Vagina (tissue), 2 donors: ENCODE measurements at places on chromosomes 5 and 9. TPM values are rescaled to one million over a fixed set of nuclear protein-coding genes. Genes with fewer than 3 reads are reported as not detected.
A peak's percentile ranks its signal among the peaks of the same experiment; 100 is the strongest.

DNA sequence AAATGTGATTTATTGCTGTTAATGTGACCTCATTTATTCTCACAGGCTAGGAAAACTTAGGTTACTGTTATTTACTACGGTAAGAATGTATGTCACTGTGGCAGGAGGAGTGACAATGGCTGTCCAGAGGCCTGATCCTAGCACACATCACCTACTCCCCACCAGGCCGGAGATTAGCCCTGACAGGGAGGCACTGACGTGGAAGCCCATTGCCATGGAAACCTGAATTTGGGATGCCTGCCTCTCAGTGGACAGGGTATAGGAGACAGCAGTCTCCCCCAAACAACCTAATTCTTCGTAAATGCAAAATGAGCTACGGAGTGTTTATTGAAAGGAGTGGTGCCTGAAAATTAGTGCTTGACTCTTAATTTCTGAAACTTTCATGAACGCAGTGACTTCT is 87.6 kb upstream of the SMARCA2 start:
- no peak for DNase-seq
- no peak overlapping the region for H3K4me3 ChIP-seq
- no peaks in the 10 kb centered on the region for H3K36me3 ChIP-seq
- H3K27ac ChIP-seq = no peak overlapping the region
- H3K27me3 ChIP-seq = no peaks in the 10 kb centered on the region
- no peaks in the 10 kb centered on the region for H3K4me1 ChIP-seq

The CTNNAL1 gene
- 18.2 TPM for total RNA-seq

DNA sequence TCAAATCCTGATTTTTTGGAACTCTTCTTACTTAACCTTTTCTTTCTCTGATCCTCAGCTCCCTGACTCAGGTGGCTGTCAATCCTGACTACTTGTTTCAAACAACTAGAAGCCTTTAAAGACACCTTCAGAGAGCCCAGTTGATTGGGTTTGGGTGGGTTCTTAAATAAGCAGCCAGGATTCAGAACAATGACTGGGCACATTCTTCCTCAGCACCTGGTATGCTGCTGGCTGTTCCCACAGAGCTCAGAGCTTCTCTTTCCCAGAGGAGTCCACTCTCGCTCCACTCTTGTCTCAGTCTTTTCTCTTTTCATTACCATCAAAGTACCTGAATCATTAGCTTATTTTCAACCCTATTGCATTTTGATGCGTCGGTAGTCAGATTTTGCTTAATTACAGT is 22.5 kb downstream of the PCSK5 start:
- no peak for DNase-seq
- H3K36me3 ChIP-seq = no peaks in the 10 kb centered on the region
- H3K4me1 ChIP-seq = peaks cover 20% of the 10 kb centered on the region
- H3K27me3 ChIP-seq = no peaks in the 10 kb centered on the region

- H3K4me1 ChIP-seq = no peaks in the 10 kb centered on the region
- H3K4me3 ChIP-seq = no peak overlapping the region
- no peaks in the 10 kb centered on the region for H3K27me3 ChIP-seq
- DNase-seq = no peak
- H3K27ac ChIP-seq = no peak overlapping the region
Measured at GRCh38 chr5:97576956-97577355, 393.9 kb upstream of the RIOK2 start.

The KIF24 gene
- total RNA-seq = 0.49 TPM

The PPP3R2 gene
- total RNA-seq = not detected

The MSMP gene
- not detected for total RNA-seq

GRCh38 chr5:111211341-111211740 is 12.8 kb upstream of the CAMK4 start:
- H3K4me3 ChIP-seq = no peak overlapping the region
- H3K27ac ChIP-seq = no peak overlapping the region
- H3K27me3 ChIP-seq = no peaks in the 10 kb centered on the region
- no peak for DNase-seq

The UBE2QL1 gene
- 2.5 TPM for total RNA-seq

DNA sequence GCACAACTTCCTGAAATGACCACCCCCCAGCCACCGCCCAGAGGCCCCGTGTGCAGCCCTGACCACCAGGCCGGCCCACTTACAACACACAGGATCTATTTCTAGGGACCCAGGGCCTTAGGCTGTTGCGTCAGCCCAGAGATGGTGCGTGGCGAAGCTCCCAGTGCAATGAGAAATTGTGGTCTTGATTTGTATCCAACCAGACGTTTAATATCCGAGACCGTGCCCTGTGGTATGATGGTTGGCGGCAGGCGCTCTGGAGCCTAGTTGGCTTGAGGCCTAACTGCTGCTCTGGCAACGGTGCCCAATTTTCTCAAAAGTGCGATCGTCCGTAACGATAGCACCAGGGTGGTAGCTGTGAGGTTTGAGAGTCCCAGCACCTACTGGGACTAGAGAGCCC is 32.6 kb upstream of the SLC6A19 start:
- no peak overlapping the region for H3K4me3 ChIP-seq
- H3K36me3 ChIP-seq = no peaks in the 10 kb centered on the region
- H3K27me3 ChIP-seq = no peaks in the 10 kb centered on the region
- peaks cover 8% of the 10 kb centered on the region for H3K4me1 ChIP-seq
- no peak overlapping the region for H3K27ac ChIP-seq

The PRR16 gene
- 19.6 TPM for total RNA-seq

DNA sequence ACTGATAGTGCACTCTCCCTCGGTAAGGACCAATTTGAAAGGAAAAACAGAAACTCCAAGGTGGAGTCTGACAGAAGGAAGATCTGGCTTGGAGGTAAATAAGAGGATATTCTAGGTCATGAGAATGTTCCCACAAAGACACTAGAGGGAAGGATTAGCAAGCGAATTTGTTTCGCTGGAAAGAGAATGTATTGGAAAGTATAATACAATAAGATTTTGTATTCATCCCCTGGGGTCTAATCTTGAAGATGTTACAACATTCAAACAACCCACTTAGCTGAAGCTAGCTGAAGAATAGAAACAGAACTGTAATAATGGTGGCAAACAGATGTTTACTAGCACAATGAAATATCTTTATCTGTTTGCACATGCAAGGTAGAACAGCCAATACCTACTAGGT is 158.7 kb downstream of the GNAQ start:
- no peak overlapping the region for H3K27ac ChIP-seq
- H3K27me3 ChIP-seq = no peaks in the 10 kb centered on the region
- H3K36me3 ChIP-seq = no peaks in the 10 kb centered on the region
- peaks cover 17% of the 10 kb centered on the region for H3K4me1 ChIP-seq

The SLC34A3 gene
- total RNA-seq = not detected

DNA sequence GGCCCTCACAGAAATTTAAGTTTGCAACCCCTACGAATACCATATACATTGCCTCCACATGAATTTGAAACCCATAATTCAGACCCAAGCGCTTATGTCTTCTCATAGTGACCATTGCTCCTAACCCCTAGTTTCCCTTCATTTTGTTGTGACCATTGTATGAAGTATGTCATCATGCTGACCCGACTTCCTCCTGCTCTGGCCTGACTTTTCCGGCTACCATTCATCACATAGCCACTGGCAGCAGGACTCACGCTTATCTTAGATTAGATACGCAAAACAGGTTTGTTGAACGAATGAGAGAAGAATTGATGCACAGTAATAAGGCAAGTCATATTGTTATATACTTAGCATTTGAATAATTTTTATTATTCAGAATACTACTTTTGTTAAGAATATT is 345.4 kb downstream of the FBXL17 start:
- DNase-seq = no peak
- no peaks in the 10 kb centered on the region for H3K36me3 ChIP-seq
- no peaks in the 10 kb centered on the region for H3K4me1 ChIP-seq
- H3K27ac ChIP-seq = no peak overlapping the region

The MRPS2 gene
- total RNA-seq = 50.1 TPM

- no peaks in the 10 kb centered on the region for H3K36me3 ChIP-seq
- no peak overlapping the region for H3K27ac ChIP-seq
- H3K27me3 ChIP-seq = no peaks in the 10 kb centered on the region
Measured at GRCh38 chr9:16255217-16255616, 615.3 kb downstream of the BNC2 start.

- no peak overlapping the region for H3K27ac ChIP-seq
- H3K36me3 ChIP-seq = no peaks in the 10 kb centered on the region
- no peak for DNase-seq
- H3K4me3 ChIP-seq = no peak overlapping the region
- no peaks in the 10 kb centered on the region for H3K27me3 ChIP-seq
- no peaks in the 10 kb centered on the region for H3K4me1 ChIP-seq
Measured at GRCh38 chr9:113301548-113301947, 1.6 kb downstream of the RNF183 start.

The KLHL3 gene
- 7.4 TPM for total RNA-seq

The TRIM7 gene
- 21.6 TPM for total RNA-seq

The EQTN gene
- not detected for total RNA-seq

DNA sequence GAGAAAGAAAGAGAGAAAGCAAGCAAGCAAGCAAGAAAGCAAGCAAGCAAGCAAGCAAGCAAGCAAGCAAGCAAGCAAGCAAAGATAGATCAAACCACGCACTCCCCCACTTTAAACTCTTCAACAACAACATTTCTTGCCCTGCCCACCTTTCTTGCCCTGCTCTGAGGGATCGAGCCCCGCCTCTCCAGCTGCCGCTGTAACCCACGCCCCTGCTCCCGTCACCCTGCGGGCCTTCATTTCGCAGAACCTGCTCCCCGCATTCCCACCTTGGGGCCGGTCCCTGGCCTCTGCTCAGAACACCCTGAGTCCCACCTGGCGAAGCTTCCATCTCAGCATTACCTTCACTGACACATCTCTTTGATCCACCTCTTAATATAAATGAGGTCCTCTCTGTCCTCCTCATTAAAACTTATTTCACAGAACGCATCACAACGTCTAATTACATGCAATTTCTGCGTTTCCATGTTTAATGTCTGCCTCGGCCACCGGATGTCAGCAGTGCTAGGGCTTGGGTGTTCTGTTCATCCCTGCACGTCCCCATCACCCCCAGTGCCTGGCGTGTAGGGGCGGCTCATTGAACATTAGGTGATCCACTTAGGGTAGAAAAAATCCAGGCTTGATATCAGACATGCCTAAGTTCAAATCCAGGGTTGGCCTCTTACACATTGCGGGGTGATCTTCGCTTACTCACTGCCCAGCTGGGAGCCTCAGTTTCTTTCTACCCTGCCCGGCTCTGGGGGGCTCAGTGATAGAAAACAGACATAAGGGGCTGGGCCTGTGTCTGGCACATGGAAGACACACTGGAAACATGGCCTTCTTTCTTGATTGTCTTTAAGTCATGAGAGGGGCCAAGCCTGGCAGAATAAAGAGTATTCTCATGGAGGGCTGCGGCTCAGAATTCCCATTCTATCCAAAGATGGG is 187.6 kb downstream of the DAB2IP start:
- no peaks in the 10 kb centered on the region for H3K27me3 ChIP-seq
- no peaks in the 10 kb centered on the region for H3K36me3 ChIP-seq
- H3K4me3 ChIP-seq = no peak overlapping the region
- no peaks in the 10 kb centered on the region for H3K4me1 ChIP-seq
- no peak overlapping the region for H3K27ac ChIP-seq
- DNase-seq = no peak

DNA sequence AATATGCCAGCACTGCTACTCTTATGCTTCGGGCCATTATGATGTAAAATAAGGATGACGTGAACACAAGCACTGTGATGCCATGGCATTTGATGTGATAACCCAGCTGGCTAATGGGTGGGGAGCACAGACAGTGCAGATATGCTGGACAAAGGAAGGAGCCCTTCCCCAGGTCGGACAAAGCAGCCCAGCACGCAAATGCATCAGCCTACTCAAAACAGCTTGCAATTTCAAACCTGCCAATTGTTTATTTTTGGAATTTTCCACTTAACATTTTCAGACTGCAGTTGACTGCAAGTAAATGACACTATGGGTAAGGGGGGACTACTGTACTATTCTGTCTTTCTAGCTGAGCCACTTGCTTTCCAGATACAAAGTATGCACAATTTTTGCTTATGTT is 181.3 kb downstream of the DCP2 start:
- no peak overlapping the region for H3K4me3 ChIP-seq
- H3K4me1 ChIP-seq = peaks cover 11% of the 10 kb centered on the region
- no peaks in the 10 kb centered on the region for H3K36me3 ChIP-seq
- H3K27ac ChIP-seq = no peak overlapping the region
- DNase-seq = no peak

The LCP2 gene
- 25.5 TPM for total RNA-seq

GRCh38 chr9:104969116-104969515 is 41.2 kb upstream of the ABCA1 start:
- H3K27me3 ChIP-seq = no peaks in the 10 kb centered on the region
- no peaks in the 10 kb centered on the region for H3K36me3 ChIP-seq
- peak overlapping the region; percentile 89 for H3K27ac ChIP-seq
- no peak overlapping the region for H3K4me3 ChIP-seq
- H3K4me1 ChIP-seq = peaks cover 29% of the 10 kb centered on the region
- no peak for DNase-seq

DNA sequence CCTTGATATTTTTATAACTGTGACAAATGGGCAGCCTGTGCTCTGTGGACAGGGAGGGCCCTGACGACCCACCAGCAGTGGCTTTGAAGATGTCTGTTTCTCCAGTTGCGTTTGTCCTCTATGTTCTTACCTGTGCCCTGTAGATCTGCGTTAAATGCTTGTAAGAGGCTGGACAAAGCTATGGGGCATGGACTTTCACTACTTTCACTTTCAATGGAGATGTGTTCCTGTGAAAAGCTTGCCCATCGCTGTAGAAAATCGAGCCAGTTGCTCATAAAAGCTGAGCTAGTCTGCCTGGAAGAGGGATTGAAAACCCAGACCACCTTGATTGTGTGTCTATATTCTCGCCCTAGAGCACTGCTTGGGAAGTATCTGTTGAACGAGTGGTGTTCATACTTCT is 74.1 kb downstream of the PSAT1 start:
- no peaks in the 10 kb centered on the region for H3K4me1 ChIP-seq
- no peaks in the 10 kb centered on the region for H3K27me3 ChIP-seq
- H3K4me3 ChIP-seq = no peak overlapping the region
- no peak for DNase-seq

DNA sequence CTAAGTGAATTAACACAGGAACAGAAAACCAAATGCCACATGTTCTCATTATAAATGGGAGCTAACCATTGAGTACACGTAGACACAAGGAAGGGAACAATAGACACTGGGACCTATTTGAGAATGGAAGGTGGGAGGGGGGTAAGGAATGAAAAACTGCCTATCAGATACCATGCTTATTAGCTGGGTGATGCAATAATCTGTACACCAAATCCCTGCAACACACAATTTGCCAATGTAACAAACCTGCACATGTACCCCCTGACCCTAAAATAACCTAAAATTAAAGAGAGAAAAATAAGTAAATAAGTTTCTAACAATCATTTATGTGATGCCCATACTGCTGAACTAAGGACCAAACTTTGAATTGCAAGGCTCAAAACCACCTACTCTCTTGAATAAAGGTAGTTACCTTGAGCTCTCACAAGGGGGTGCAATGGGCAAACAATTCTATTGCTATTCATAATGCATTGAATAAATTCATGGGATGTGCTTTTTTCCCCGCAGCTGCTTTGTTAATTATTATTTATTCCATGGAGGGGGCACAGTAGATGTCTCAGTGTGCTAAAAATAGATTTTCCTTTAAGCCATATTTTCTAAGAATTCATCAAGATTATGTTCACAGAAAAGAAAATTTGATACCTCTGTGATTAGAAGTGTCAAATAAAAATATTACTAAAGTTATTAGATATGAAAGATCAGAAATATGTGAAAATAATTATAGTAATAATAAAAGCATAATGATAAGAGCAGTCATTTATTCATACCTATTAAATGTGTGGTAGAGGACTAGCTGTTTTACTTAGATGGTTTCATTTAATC is 76.2 kb upstream of the PTPN3 start:
- H3K4me3 ChIP-seq = no peak overlapping the region
- H3K27ac ChIP-seq = no peak overlapping the region
- DNase-seq = no peak
- no peaks in the 10 kb centered on the region for H3K4me1 ChIP-seq
